ENCODE measurements at places on chromosomes 7 and 10.

- DNase-seq, result no peak
Observed at GRCh38 chr10:35506741-35507140, 98.4 kb upstream of the GJD4 start.

DNA sequence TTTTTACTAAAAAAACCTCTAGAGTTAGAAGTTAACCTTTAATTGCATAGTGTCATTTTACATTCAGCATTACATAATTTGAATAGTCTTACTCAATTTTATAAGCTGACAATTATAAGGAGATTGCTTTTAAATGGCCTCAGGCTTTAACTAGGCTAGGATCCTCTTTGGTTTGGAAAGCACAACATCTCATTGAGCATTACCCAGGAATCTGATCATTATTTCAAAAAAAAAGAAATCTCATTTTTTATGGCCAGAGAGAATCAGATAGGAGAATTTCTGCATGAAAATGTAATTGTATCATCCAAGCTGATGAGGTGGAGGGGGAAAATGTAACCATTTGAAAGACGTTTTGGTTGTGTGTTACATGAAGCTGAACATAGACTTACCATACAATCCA lies 324.9 kb upstream of the POT1 start:
- no peak for DNase-seq

DNA sequence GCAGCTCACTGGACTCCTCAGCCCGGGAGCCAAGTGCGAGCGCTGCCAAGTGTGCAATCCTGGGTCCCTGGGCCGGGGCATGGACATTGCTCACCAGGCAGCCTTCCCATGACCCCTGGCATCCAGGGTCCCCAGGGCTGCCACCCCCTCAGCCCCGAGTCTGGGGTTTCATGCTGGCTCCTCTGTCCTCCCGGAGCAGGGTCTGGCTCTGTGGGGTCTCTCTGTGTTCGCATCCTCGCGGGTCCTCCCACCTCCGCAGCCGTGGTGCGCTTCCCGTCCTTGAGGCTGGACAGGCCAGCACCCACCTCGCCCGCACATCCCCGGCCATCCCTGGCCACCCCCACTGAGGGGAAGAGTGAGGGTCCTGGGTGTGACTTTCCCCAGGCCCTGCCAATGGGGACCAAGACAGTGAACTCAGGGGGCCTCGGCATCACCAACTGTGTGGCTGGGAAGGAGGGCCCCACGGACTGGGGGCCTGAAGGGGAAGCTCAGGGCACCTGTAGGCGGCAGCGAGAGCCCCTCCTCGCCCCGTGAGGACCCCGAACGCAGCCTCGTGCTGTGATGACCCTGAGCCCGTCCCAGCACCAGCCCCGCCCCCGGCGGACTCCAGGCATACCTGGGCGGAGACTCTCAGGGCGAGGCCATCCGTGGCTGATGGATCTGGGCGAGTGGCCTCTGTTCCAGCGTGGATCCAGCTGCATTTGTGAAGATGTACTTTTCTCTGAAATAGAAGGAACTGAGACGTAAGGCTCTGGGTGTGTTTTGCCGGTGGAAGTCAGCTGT lies 50.3 kb upstream of the CFAP46 start:
- no peak for DNase-seq

DNA sequence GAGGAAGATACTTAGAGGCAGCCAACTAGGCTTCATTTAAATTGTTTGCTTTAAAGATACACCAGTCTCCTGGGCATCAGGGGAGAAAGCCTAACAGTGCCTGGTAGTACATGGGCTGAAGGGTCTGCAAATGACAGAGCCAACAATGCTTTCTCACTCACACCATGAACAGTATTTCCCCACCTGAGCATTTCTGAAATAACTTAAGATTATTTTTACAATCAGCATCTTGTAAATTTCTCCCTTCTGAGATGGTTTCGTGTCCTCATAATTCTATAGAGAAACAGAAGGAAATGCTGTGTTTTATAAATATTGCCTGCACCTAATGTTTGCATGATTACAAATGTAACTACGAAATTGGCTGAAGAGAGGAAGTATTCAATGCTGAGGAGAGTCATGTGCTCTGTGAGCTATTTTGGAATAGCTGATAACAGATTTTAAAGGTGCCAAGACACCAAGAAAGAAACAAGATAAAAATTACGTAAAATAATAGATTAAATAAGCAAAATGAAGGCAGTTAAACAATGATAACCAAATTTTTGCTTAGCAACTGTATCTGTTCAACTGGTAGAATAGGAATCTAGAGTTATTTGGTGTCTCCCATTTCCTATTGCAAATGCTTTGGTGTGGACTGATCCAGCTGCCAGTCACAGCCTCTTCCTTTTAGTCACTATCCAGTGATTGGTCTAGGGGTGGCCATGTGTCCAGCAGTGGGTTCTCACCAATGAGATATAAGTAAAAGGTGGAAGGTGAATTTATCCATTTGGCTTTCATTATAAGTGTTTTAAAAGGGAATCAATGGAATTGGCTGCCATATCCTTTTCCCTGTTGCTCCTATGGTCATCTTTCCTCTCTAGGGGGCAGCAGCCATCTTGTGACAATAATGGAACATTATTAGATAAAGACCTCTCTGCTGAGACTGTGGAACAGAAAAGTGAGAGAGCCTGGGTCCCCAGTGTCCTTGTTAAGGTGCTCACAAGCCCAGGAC lies 167.9 kb upstream of the SLC26A5 start:
- no peak for DNase-seq

- DNase-seq, result no peak
Observed at GRCh38 chr7:110835218-110835617, 255.7 kb upstream of the LRRN3 start.

DNA sequence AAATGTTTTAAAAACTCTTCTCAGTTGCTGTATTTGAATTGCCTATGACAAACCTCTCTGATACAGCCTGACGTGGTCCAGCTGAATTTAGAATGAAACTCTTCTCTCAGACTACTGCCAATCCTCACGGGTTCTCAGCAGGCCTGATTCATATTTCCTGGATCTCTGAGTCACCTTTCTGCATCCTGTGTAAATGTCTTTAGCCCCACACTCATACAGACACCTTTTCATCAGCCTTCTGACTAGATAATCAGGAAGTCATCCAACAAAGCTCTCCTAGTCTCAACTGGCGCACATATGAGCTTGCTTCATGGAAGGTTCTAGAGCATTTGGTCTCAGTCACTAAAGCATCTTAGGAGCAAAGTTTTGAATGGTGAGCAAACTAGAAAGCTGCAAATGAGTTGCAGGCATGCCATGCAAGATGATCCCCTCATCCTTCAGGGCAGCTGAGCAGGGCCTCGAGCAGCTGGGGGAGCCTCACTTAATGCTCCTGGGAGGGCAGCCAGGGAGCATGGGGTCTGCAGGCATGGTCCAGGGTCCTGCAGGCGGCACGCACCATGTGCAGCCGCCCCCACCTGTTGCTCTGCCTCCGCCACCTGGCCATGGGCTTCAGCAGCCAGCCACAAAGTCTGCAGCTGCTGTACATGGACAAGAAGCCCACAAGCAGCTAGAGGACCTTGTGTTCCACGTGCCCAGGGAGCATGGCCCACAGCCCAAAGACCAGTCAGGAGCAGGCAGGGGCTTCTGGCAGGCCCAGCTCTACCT lies 182.8 kb downstream of the ARHGAP12 start:
- DNase-seq, result no peak

GRCh38 chr7:100826514-100827329 lies 601 bp downstream of the EPHB4 start:
- DNase-seq, result no peak

DNA sequence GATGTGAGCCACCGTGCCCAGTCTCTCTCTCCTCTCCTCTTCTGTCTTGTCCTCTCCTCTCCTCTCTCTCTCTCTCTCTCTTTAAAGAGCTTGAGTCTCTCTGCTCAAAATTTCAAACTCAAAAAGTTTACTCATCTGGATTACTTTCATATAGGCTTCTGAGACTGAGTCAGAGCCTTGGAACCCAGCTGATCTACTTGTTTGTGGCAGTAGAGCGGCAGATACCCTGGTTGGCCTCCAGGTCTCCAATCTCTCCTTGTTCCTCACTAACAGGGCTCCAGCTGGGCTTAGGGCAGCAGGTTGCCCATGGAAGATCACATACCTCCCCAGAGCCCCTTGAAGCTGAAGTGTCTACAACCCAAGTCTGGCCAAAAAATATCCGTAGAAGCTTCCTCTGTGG lies 51.0 kb downstream of the HHEX start:
- DNase-seq, result no peak

DNA sequence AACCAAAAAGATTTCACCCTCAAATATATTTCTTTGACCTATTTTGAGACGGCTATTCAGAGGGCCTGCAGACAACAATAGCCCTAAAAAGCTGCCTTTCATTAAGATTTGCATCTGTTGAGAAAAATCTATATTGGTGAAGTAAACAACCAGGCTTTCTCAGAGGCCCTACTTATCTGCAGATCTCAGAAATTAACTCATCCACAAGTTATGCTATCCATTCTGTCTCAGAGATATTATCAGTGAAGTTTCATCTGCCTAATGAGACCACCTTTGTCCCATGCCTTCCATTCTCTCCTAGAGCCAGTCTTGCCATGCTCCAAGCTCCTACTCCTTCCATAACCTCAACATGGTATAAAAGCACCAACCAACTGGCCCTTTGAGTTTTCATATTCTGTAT lies 130.3 kb downstream of the CACNA2D1 start:
- no peak for DNase-seq

DNA sequence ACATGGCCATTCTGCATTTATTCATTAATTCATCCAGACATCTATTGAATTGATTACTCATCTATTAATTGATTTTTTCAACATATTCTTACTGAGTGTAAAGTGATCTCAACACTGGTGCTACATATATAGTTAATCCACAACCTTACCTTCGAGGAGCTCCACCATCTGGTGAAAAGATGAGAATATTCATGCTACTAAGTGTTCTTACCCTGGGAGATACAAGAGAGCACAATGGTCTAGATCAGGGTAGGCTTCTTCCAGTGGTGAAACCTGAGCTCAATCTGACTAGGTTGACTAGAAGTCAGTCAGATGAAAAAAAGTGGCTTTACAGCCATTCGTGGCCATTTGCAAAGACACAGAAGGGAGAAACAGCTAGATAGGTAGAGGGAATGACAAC lies 507.4 kb downstream of the ANKRD7 start:
- DNase-seq, result no peak

DNA sequence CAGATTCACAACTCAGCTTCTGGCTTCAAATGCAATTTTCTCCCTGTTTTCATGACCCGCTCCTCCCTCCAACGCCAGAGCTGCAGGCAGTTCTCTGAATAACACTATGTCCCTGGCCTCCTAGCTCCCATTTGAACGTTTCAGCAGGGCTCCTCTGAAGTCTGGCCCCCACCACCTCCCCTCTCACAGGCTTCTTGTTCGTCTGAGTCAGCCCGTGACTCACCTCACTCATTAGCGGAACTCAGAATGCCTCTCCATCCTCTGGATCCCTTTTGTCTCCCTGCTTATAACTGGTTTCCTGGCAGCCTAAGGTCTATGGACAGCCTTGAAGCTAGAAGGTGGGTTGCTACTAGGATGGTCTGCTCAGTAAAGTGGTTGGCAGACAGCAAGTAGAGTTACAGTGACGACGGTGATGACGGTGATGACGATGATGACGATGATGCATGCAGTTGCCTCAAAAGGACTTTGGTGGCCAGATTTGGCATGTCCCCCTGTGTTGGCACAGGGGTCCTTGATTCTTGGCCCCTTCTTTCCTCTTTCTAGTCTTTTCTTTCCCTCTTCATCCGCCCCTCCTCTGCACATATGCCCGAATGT lies 83.3 kb upstream of the MKLN1 start:
- no peak for DNase-seq

GRCh38 chr10:71326464-71326881 lies 7.4 kb downstream of the SLC29A3 start:
- no peak for DNase-seq

GRCh38 chr10:90042075-90042474 lies 340.7 kb downstream of the KIF20B start:
- DNase-seq, result no peak

DNA sequence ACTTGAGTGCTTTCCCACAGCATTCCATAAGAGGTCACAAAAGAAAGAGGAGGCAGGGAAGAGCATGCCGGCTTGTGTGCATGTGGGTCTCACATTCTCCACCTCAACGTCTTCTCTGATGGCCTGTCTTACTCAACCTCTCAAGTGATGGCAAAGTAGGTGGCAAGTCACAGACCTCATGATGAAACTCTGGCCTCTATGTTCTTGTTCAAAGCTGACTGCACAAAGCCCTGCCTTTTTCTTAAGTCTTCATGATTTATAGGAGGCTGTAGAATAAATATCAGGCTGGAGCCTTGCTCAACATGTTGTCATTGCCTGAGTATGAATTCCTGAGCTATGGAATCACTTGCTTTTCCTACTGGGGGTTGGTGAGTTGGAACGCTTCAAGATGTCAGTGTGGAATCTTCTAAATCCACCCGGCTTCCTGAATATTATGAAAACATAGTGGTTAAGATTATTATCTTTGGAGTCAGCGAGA lies 213.6 kb upstream of the INHBA start:
- DNase-seq, result no peak

GRCh38 chr7:50264908-50265307 lies 39.6 kb upstream of the IKZF1 start:
- no peak for DNase-seq

GRCh38 chr7:31890198-31890597 lies 180.0 kb downstream of the PDE1C start:
- DNase-seq, result no peak

DNA sequence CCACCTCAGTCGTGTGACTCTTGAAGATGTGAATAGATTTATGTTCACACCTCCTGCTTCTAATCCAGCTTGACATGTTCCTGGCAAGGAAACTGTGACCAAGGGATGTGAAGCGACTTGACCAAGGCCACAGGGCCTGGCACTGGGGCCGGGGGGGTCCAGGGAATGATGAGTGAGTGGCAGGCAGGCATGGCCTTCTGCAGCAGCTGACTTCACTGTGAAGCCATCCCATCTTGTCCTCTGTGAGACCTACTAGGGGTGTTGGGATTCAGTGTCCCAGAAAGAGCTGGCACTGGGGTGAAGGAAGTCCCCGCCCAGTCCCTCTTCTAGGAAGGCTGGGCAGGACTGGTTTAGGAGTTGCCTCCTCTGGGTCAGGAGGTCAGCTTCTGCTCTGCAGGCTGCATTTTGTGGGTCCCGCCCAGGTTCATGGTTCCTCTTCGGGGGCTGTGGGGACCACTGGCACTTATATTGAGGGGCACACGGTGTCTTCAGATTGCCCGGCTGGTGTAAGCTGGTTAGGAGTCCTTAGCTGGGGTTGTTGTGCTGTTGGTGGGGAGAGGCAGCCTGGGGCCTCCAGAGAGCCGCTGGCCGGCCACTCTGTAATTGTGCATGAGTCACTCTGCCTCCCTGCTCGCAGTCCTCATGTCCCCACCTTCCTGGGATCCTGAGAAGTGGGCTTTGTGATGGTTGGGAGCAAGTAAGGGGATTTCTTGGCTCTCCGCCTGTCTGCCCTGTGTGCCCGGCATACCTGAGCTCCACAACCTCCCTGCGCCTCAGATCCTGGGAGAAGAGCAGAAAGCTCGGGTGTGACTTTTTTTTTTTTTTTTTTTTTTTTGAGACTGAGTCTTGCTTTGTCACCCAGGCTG lies 11.0 kb downstream of the ZMIZ1 start:
- no peak for DNase-seq

DNA sequence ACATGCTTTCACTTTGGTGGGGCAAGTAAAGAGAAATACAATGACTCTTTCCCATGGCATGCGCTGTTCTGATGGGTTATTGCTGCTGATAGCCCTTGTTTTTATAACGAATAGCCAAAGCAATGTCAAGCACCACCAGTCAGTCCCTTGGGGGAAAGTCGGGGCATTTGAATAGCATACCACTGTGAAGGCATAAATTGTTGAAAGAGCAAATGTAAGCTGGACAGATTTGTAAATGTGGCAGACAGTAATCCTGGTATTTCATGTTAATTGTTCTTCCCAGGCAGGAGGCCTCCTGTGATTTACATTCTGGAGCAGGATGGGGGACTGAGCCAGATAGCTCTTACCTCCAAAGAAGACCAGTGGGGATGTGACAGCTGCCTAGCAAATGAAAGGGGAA lies 293.3 kb downstream of the ADRA2A start:
- no peak for DNase-seq

- DNase-seq, result no peak
Observed at GRCh38 chr10:47033541-47034270, 122.5 kb downstream of the PTPN20 start.

Data from stimulated activated CD4-positive, alpha-beta T cell treated with anti-CD3 and anti-CD28 coated beads, TNF-alpha, amount 100 ng/mL, for 1 hour (primary cell).